ENCODE measurements at places on chromosomes 12 and 14.

DNA sequence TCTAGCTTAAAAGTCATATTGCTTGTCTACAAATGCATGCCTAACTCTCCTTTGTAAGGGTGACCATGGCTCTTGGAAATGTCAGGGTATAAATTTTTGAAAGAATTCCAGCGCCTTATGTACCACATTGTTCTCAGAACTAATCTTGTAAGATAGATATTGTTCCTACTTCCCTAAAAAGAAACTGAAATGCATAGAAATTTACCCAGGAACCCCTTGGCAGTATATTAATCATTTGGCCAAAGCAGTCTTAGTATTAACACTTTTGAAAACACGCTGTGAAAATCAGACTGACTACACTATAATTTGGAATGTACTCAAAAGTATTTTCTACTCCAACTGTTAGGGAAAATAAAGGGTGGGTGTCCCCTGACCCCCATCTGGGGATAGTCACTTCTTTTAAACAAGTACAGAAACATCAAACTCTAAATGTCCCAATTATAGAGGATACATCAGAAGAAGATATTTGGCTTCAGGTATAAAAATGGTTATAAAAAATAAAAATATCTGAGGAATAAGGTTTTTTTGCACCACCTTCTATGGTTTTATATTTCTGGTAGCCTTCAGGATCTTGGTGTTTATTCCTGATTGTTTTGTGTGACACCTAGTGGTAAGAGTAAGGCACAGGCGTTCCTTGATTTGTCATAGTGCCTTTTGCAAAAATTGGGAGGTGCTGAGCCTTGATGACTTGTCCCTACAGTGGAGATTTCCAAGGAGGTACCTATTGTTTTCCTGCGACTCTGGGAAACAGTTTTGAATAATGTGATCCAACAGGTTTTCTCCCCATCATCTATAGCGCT is 2.2 kb upstream of the NFKBIA start:
- no peak for DNase-seq

DNA sequence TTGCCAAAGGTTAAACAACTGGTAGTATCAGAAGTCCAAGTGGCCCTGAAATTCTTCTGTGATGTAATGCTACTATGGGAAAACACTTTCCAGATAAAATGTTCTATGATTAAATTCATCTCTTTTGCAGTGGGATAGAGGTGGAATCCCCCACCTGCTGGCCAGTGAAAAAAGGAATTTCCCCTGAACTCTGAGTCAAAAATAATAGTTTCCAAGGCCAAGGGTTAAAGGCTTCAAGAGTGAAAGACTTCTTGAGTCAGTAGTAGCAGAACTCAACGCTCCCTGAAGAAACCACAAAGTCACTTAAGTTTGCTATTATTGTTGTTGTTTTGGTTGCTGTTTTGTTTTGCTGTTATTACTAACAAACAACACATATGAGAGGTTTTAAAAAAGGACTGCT is 330.8 kb downstream of the SOX5 start:
- no peak for DNase-seq

- DNase-seq: no peak
Observed at GRCh38 chr14:90487031-90487430, 90.2 kb downstream of the CALM1 start.

DNA sequence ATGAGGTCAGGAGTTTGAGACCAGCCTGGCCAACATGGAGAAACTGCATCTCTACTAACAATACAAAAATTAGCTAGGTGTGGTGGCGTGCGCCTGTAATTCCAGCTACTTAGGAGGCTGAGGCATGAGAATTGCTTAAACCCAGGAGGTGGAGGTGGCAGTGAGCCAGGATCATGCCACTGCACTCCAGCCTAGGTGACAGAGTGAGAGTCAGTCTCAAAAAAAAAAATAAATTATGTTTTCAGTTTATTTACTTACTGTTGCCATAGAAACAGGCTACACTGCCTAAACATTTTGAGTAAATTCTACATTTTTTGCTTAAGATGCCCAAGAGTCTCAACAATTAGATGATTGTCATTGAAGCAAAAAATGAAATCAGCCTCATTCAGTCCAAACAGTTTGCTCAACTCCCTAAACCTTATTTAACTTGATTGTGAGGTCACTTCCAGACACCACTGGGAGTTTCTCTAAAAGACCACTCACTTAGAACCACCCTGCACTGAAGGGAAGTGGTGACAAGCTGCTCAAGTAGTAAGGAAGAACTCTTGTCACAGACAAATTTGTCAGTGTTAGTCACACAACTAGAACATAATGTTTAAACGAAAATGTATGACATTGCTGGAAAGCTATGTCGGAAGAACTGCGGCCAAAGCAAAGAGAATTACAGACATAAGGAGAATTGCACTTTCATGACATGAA is 9.8 kb upstream of the GNPNAT1 start:
- DNase-seq: peak; percentile 8

DNA sequence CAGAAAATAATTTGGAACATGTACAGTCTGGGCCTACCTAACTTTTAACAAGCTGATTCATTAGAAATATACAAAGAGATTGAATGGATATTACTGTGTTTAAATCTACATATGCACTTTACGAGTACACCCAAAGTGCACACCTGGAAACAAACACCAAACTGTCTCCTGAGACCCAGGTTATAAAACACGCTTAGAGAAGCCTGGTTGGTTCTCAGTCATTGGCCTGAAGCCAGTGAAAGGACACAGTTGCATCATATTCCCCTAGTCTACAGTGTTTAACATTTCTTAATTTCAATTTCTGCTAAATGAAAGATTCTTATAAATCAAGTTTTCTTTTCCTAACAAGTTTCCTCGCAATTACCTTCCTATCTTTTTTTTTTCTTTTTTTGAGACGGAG is 209.5 kb downstream of the FBXL14 start:
- no peak for DNase-seq

- no peak for DNase-seq
Observed at GRCh38 chr14:68953196-68953555, 25.9 kb downstream of the ACTN1 start.

DNA sequence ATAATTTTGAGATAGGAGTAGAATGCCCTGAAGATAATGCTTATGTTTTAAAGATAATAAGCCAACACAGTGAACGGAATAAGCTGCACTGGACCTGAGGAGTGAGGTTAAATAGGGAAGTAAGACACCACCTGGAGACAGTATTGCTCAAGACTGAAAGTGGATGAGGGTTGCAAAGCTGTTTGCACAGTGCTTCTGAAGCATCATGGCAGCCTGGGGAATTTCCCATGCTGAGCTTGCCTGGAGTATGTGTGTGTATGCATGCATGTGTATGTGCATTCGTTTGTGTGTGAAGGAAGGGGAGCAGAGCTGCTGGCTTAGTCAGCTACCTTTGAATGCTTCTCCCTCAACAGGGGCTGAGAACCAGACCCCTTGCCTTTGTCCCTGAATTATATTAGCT is 35.8 kb downstream of the BHLHE41 start:
- DNase-seq: peak; percentile 10

DNA sequence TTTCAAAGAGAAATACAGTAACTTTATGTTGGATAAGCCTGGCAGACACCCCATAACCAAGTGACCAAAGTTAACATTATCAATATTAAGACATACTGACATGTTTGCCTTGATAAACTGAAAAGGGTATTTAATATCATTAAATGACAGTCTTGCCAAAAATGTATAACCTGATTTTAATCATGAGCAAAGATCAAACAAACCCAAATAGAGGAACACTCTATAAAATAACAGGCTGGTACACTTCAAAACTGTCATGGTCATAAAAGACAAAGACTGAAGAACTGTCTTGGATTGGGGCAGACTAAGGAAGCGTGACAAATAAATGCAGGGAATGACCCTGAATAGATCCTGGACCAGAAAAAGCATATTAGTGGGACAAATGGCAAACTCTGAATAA is 64.0 kb downstream of the AKAP6 start:
- DNase-seq: no peak

- DNase-seq: peak; percentile 56
Observed at GRCh38 chr12:14416658-14417057, 51.2 kb downstream of the ATF7IP start.

GRCh38 chr12:2806700-2807099 is 5.8 kb upstream of the ITFG2 start:
- DNase-seq: no peak

DNA sequence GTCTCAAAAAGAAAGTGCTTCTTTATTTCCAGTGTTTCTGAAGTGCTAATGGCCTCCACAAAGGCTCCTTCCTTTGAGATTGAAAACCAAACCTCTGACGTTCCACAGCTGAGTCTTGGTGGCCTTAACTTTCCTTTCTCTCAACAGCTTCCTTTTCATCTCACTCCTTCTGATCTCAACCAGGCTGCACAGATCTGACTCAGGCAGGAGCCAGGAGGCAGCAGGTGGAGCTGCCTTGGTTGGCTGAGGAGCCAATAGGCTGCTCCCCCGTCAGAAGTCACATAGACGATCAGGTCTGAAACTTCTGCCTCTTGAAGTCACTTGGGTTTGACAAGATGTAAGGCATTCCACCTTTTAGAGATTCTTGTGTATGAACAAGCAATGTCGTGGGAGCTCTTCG is 9.1 kb upstream of the KCNA5 start:
- no peak for DNase-seq

DNA sequence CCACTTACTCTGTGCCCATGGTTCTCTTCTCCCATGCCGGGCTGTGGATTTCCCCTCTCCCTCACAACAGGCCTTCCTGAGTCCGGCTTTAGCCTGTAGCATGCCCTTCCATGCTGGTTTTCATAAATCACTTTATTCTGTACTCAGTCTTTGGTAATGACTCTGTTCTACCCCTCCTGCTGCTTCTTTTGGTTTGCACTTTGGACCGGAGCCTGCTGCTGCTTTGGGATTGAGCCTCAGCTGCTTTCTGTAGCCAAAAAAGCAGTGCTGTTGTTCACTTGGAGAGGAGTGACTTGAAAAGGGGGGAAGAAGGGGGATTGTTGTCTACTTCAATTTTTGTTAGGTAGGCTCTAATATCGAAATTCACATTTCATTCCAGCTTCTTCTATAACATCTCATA is 8.5 kb upstream of the SLC6A13 start:
- DNase-seq: no peak

- DNase-seq: no peak
Observed at GRCh38 chr14:85663256-85663655, 133.3 kb downstream of the FLRT2 start.

- no peak for DNase-seq
Observed at GRCh38 chr12:14892726-14893505, 7.3 kb upstream of the MGP start.

DNA sequence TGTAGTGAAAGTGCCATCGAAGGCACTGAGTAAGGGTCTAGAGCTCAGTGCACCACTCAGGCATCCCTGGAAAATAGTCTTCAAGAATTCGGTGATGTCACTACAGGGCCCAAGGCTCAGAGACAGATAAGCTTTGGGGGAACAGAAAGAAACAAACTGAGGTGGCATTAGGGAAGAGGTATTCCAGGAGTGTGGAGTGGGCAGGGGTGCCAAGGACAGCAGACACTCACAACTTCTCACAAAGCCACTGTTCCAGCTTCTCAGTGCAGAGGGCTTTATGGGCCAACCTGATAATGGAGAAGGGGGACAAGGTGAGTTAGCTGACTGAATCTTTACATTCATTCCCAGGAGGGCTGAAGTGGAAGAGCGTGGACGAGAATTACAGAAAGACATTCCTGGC is 2.1 kb downstream of the LALBA start:
- DNase-seq: no peak

DNA sequence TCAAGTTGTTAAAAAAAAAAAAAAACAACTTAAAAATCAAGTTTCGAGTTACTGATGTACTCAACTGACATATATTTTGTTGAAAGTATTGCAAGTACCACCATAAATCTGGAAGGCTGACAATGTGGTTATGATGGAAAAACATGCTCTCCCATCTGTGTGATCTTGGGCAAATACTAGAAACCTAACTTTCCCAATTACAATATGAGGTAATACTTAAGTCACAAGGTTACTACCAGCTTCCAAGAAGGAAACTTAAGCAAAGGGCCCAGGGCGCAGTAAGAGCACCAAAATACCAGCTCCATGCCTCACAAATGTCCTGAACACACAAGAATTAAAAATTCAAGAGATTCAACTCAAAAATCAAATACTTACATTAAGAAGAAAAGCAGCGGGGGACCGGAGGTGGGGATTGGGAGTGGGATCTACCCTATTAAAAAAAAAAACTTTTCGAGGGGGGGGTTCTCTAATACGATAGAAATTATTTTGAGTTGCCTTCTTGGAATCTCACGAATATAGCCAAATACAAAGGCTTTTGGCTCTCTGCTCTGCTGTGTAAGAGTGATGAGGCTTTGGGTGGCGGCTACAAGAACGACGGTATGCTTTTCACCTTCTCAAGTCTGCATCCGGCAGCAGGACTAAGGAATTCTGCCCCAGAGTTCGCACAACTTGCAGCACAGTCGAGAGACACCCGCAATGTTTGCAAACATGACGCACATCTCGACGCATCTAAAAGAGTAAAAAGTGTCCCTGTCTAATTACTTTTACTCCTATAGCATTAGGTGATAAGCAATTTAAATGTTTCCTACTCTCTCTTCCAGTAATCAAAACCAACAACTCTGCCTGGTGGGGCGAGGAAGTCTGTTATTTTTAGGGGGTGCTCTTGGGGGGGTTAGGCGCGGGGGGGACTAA is 1.1 kb downstream of the SAV1 start:
- DNase-seq: peak; percentile 26

DNA sequence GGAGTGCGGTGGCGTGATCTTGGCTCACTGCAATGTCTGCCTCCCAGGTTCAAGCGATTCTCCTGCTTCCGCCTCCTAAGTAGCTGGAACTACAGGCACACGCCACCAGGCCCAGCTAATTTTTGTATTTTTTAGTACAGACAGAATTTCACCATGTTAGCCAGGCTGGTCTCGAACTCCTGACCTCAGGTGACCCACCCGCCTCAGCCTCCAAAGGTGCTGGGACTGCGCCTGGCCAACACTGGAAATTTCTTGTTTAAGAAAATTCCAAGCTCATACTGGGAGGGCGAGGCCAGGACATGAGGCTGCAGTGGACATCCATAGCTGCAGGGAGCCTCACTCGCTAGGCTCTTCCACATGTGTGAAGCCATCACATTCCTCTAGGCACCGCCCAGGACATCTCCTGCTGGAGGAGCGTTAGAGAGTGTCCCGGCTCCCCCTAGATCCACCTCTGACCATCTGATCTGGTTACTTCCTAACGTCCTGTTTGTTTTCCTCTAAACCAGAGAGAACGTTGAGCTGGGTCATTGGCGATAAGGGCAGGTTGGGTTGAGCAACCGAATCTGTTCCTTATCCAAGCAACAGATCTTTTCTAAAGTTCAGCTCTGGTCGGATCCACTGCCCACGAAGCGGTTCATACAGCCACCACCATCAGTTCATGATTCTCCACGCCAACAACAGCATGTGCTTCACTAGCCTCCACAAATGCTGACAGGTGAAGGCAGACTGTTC is 108.2 kb upstream of the MED13L start:
- no peak for DNase-seq

- no peak for DNase-seq
Observed at GRCh38 chr12:69243099-69244084, 4.0 kb downstream of the CPSF6 start.

All from CD4-positive, alpha-beta T cell treated with Interferon gamma for 1 hour (primary cell).